ENCODE measurements at places on chromosomes 13 and 19. TPM values are rescaled to one million over a fixed set of nuclear protein-coding genes. Genes with fewer than 3 reads are reported as not detected.

CCNE1 gene
- 3.3 TPM for total RNA-seq

C1QTNF9B gene
- total RNA-seq = 4.1 TPM

DNA sequence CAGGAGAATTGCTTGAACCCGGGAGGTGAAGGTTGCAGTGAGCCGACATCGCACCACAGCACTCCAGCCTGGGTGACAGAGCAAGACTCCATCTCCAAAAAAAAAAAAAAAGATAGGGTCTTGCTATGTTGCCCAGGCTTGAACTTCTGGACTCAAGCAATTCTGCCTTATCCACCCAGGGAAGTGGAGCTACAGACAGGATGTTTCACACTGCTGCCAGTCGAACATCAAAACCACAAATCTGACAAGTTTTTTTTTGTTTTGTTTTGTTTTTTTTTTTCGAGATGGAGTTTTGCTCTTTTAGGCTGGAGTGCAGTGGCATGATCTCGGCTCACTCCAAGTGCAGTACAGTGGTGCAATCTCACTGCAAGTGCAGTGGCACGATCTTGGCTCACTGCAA lies 10.8 kb downstream of the XPO4 start:
- no peak for DNase-seq

DNA sequence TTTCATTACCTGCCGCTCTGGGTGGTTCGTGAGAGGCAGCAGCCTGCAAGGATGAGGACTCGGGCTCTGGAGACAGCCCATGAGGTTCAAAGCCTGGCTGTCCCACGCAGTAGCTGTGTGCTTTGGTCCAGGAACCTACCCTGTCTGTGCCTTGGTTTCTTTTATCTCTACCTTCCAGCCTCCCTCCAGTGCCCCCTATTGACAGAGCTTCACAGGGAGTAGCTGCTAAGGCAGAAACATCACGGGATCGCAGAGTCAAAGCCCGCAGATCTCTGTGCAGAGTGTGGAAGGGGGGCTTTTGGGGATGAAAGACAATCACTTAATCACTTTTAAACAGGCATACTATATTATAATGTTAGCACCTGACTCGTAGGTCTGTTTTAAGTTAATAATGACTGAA lies 16.2 kb downstream of the ZNF71 start:
- DNase-seq = no peak

DNA sequence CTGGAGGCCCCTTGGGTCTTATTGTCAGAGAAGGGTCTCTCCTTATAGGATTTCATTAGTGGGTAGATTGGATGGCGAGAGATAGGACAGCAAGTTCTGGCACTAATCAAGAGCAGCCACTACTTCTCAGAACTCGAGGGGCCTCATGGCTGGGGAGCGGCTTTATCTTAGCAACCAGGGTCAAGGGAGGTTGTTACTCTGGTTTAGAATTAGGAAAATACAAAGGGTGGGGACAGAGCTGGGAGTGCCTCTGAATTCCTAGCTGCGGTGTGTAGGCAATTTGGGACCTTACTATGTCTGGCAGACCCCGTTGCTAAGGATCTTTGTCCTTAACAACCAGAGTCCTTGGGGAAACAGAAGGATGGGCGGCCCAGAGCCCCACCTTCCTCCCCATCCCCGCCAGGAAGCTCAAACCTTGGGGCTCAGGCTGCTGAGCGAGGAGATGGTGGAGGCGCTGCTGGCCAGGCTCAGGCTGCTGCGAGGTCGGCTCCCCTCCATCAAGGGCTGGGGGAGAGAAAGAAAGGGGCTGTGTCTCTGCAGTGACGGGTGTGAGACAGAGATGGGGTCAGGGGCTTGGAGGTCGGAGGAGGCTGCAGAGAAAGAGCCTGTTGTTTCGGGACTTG lies 1.2 kb downstream of the PLEKHA4 start:
- DNase-seq = no peak

GRCh38 chr19:33919291-33919690 lies 122.6 kb downstream of the KCTD15 start:
- no peak for DNase-seq
